ENCODE measurements at places on chromosomes 4 and X.

GRCh38 chrX:9642270-9642995 is 123.2 kb downstream of the GPR143 start:
- no peak for DNase-seq

DNA sequence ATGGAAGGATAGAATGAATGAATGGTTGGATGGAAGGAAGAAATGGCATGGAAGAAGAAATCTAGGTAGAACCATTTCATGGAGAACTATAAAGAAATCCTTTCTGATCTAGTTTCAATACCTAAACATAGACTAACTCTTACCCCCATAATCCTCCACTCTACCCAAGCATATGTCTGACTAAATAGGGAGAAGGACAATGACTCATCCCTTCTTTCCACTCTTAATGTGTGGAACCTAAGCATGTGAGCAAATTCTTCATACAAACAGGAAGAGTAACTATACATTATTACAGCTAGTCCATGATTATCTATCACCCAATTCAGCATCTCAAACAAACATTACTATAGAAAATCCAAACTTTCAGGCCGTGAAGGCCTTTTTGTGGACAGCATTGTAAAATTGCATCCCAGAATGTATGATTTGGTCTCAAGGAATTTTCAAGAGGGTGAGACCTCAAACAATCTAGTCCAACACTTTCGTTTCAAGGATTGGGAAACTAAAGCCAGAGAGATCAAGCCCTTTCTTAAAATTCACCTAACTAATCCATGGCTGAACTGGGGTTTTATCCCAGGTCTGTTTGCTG is 11.2 kb downstream of the C1QTNF7 start:
- DNase-seq = no peak

- DNase-seq = no peak
These were observed 14.6 kb upstream of the KIAA0232 start for GRCh38 chr4:6767748-6768538.

- DNase-seq = no peak
These were observed 69.8 kb upstream of the FAT4 start for GRCh38 chr4:125244848-125245450.

DNA sequence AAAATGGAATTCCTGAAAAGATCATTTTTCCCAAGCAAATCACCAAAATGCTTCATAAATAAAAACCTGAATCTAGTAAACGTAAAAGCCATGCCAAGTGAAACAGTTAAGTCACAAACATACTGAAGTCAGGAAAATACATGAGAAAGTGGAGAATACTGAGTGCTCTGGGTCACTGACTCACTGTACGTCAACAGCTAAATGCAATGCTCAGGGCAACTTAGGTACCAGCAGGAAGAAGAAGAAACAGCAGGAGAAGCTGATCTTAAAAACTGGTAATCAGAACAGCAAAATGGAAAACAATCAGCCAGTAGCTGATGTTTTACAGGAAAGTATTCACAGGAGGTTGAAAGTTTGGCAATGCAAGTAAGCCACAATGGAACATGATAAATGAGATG is 252.6 kb upstream of the ETNPPL start:
- no peak for DNase-seq

DNA sequence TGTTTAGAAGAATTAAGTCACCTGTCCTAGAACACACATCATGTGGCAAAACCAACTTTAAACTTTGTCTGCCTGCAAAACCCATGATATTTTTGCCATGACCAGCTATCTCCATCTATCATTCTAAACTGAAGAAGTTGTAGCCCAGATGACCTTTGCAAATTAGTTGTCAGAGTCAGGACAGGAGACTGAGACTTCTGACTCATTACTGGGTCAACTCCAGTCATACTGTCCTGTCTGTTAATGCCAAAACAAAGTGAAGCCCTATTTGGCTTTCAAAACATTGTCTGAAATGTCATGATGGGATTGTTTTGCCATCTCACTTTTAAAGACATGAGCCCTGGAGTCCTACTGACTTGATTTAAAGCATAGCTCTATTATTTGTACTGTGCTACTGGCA is 365.7 kb upstream of the CPEB2 start:
- DNase-seq = no peak

DNA sequence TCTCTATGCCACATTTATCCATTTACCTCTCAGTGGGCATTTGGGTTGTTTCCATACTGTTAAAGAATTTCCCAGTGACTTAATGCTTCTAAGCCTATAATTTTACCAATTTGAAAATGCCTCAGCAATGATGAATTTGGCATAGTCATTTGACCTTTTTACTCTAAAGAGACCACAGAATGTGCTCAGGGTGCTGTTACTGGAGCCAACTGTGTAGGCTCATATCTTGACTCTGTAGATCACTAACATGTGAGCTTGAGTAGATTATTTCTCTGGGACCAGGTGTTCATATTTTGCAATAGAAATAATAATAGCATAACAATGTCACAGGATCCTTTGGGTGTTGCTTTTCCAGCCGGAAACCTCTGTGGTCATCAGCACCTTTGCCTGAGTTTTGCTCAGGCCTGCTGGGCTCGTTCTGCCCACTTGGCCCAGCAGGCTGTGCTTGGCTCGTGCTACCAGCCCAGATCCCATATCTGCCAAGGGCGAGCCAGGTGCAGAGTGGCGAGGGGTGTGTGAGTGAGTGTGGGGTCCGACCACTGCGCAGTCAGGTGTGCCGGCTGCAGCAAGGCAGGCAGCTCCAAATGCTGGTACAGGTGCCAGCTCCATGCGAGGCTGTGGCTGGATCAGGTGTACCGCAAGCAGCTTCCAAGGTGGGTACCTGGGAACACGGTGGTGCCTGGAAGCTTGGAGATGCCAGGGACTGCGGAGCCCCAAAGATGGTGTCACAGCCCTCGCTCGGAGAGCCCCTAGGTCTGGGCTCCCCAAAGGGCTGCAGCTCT is 70.6 kb upstream of the ANK2 start:
- no peak for DNase-seq

DNA sequence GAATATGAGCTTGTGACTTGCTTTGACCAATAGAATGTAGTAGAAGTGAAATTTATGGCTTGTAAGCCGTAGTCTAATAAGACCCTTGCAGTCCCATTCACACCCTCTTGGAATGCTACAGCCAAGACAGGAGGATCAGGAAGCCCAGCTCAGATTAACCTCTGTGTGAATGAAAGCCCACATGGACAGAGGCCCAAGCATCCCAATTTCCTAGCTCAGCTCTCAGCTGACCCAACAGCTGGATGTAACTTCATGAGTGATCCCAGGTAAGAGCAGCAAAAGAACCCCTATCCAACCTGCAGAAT is 12.8 kb upstream of the PPM1K start:
- no peak for DNase-seq

DNA sequence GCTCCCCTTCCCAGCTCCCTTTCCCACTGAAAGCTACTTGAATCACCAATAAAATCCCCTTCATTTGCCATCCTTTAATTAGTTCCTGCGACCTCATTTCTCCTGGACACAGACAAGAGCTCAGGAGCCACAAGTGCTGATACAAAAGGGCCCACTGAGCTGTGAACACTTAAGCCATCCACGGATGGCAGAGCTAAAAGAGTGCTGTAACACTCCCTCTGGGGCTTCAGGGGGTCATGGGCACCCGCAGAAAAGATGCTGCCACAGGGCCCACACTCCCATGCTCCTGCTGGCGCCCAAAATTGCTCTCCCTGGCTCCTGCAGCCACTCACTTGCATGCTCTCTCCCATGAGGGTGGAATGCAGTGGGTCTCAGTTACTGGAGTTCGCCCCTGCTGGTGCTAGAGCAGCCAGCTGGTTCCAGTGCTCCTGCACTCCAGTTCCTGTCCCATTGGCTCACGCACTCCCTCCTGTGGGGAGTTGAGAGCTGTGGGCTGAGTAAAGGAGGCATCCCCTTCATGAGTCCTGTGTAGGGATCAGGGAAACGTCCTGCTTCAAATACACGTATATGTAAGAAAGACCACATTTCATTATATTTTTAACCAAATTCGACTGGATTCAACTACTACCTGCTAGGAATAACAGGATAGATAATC is 1291.0 kb downstream of the ARAP2 start:
- DNase-seq = no peak

- no peak for DNase-seq
These were observed 149.3 kb upstream of the CYSLTR1 start for GRCh38 chrX:78476701-78477100.

DNA sequence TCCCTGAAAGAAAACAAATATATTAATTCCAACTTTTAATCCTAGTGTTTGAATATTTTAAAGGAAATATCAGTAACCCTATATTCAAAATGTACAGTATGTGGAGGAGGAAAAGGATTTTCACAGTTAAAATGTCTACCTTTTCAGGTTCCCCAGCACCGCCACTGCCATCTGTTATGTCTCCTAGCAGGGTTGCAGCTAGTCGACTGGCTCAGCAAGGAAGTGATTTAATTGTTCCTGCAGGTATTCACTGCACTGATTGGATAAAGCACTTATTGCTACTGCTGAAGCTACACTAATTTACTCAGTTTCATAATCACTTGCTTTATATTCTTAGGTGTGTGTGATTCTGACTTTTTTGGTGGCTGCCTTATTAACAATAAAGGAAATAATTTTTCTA is 65.5 kb upstream of the FHDC1 start:
- DNase-seq = no peak

- DNase-seq = no peak
These were observed 13.9 kb downstream of the ANAPC10 start for GRCh38 chr4:145083891-145084605.

- DNase-seq = no peak
These were observed 50.5 kb downstream of the TBC1D14 start for GRCh38 chr4:6960154-6960553.

DNA sequence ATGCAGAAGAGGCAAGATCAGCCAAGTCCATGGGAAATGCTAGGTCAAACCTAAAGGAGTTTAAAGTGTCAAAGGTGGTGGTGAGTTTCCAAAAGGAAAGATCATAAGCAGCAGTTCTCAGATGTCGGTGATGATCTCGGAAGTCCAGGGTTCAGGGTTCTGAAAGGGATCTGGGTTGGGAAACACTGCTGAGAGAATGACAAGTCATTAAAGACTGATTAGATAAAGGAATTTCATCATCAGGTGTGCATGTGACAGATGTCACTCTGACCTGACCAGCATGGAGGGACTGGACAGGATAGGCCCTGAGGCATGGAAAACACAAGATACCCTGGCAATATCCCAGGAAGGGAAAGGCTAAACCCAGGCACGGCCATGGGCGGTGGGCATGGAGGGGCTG is 195.7 kb upstream of the TBL1X start:
- DNase-seq = no peak

GRCh38 chr4:164251257-164251656 is 502.7 kb upstream of the SMIM31 start:
- no peak for DNase-seq

GRCh38 chrX:15601932-15602331 is 1.2 kb upstream of the ACE2 start:
- no peak for DNase-seq

- no peak for DNase-seq
These were observed 16.3 kb downstream of the KLF8 start for GRCh38 chrX:56248492-56248891.

- DNase-seq = no peak
These were observed 587 bp downstream of the CD99 start for GRCh38 chrX:2691543-2692220.

GRCh38 chr4:173539986-173540385 is 10.0 kb upstream of the HAND2 start:
- DNase-seq = no peak

DNA sequence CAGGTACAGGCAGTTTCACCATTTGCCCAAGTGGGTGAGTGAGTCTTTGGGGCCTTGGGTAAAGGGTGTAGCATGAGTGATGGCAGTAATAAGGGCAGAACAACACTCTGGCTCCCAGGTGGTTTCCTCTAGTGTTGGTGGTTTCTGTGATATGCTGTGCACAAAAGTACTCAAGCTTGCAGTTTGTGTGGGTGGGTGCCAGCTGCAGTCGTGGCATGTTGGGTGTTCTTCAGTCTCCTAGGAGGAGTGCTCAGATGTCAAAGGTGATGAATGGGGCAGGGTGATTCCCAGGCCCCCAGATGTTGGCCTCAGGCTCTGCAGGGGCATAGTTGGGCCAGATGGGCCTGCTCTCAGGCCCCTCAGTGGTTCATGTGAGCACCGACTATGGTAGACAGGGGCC is 166.1 kb upstream of the KLF8 start:
- DNase-seq = no peak

DNA sequence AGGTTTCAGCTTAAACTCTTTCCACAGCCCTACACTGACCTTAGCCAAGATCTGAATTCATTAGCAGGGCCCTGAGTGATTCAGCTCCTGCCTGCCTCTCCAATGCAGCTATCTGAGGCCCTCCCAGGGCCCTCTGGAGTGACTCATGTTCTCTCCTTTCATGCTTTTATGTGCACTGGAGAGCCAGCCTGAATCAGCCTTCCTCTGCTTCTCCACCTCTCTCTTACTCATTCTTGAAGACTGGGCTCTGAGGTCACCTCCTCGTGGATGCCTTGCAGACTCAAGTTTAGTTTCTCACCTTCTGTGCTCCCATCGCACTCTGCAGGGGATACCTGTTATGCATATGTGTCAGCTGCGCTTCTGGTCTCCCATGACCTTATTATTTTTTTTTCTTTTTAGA is 3.1 kb upstream of the OCIAD2 start:
- DNase-seq = peak; percentile 94

DNA sequence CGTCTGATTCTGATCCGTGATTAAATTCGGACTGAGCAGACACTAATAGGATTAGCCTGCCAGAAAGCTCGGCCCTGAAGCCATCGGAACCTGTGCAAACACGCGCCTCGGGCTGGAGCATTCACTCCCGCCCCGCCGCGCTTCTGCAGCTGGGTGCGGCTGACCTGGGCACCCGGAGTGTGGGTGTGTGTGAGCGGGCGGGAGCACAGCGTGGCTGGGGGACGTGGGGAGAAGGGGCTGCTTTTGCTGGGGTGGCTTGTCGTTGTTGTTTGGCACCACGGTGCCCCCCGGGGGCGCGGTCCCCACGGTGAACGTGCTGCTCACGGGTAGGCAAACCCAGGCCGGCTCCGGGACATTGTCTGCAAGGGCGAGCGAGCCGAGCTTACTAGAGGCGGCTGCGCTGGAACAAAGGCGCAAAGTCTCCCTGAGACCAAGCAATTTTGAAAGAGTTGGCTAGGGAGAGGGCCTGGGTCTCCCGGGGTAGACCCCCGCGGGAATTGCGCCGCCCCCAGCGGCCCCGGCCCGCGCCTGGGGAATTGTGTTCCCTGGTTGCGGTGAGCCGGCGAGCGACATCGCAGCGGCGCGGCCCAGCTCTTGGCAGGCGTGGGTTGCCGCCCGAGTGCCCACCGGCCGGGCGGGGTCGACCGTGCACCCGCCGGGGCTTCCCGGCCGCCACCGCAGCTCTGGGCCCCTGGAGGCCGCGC is 1.4 kb downstream of the MAMLD1 start:
- no peak for DNase-seq

- DNase-seq = no peak
These were observed 362.3 kb downstream of the PABPC4L start for GRCh38 chr4:133839326-133839725.

GRCh38 chr4:158884280-158884679 is 115.5 kb downstream of the FNIP2 start:
- no peak for DNase-seq

- DNase-seq = no peak
These were observed 16.5 kb upstream of the FGFR3 start for GRCh38 chr4:1776521-1777161.

DNA sequence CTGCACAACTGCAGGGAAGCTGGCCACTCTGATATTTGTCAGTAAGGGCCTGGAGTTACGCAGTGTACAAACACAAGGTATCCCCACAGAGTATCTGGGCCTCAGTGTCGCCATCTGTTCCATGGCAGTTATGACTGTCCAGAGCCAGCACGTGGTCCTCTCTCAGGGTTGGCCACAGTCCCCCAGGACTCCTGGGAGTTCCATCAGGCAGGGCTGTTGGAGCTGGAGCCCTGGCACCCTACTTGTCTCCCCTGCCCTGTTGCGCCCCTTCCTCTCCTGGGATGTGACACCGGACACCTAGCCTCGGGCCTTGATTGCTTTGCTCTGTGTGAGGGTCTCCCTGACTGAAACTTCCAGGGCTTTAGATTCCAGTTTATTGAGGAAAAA is 8.4 kb downstream of the HTRA3 start:
- no peak for DNase-seq

Measured in GM04503 (cell line).